Fibroblast of skin of scalp (primary cell): ENCODE measurements at places on chromosomes 5 and 9.

DNA sequence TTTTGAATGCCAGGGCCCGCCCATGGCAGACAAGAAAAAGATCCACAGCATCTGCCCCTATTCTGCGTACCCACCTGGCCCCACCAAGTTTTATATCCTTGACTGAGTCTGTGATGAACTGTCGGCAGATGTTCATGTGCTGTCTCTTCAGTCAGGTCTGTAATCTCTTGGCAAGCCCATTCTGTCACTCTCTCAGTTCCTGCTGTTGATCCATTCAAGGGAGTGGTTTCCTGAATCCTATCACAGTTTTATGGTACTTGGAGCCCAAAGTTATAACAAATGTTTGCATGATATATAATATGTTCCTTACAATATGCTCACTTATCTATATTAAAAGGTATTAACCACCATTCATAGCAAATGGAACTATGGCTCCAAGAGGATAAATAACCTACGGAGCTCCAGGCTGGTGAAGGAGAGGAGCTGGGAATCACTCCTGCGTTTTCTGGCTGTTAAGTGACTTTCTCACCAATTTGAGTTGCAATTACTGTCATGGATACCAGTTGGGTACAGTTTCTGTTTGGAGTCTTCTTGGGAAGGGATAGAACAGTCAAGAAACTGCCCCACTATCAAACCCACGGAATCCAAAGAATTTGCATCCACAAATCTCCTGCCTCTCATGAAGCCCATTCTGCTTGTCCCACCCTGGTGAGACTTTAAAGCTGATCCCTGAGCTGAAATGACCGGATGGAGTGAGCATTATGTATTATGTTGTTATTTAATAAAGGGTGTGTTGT, 103.4 kb upstream of the SPRY4 start:
- DNase-seq: no peak

DNA sequence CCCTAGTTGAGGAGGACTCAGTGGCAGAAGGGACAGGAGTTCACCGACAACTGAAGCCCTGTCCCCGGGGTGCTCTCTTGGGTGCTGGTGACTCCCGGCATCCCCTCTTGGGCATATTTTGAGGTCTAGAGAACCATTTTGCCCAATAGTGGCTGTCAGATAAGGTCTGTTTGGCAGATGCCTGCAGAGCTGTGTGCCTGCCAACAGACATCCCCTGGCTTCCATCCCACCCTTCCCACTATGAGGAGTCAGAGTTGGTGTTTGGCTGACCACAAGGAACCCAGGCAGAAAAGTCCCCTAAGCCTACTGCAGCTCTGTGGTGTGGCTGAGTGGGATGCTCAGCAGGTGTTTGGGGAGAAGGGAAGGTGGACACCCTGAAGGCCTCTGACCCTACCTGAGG, 207.0 kb downstream of the AUH start:
- no peak for DNase-seq

- DNase-seq: peak; percentile 4
Observed at GRCh38 chr5:120901199-120901598, 437.1 kb downstream of the PRR16 start.

DNA sequence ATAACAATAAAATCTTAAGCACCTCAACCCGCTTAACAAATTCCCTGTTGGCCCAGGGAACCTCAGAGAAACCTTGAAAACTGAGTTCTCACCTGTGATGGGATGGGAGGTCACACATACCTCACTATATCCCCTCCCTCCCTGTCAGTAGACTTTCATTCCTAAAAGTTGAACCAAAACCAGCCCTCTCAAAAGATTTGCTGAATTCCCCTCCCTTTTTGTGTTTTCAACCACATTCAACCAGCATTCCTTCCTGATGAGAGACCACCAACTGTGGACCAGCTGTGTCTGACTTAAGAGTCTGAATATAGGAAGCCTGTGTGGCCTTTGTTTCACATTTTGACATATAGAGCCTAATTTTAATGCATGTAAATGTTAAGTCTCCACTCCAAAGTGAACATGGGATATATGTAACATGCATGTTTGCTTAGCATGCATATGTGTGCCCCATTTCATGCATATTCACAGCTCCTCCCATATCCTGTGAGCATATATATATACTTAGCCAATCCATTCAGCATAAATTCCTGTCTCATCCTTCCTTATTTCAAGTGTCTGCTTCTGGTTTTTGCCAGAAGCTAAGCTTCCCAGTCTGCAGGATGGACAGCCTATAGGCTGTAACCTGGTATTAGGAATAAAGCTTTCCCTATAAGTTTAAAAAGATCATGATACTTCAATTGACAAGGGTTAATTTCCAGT, 604.6 kb downstream of the PTPRD start:
- DNase-seq: peak; percentile 2

GRCh38 chr5:171102877-171103610, 206.0 kb upstream of the TLX3 start:
- DNase-seq: no peak

GRCh38 chr5:74943905-74944304, 77.7 kb upstream of the FAM169A start:
- no peak for DNase-seq

DNA sequence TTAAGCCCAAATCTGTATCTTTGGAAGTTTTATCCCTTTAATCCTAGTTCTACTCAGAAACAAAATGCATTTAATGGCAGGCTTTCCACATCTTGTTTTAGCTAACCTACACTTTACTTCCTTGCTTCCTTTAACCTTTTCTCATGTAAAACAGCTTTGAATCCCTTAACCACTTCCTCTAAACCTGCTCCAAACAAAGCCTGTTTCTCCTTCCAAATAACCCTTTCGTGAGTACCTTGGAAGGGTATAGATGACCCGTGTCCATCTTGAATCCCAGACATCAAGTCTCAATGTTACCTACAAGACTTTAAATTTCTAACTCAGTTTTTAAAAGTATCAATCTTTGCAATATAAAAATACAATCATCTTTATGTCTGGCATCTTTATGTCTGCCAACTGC, 78.4 kb downstream of the DROSHA start:
- no peak for DNase-seq

- DNase-seq: no peak
Observed at GRCh38 chr5:77849308-77849900, 73.3 kb upstream of the TBCA start.

DNA sequence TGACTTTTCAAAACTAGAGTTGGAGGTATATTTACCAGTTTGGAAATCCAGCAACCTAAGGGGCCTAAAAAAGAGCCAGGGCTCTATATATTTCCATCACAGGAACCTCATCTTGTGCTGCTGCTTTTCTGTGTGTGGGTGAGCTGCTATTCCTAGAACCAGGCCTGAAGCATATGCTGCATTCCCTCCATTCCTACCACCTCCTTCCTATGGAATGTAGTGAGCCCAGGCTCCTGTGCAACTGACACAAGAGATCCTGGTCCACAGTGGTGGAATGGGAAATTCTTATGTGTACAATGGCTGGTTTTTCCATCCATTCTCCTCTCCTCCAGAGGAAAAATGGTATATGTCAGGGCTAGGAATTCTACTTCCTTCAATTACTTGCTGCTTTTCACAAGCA, 39.1 kb downstream of the SPEF2 start:
- peak; percentile 68 for DNase-seq

GRCh38 chr9:127923771-127924170, 6.8 kb downstream of the PIP5KL1 start:
- DNase-seq: peak; percentile 97

DNA sequence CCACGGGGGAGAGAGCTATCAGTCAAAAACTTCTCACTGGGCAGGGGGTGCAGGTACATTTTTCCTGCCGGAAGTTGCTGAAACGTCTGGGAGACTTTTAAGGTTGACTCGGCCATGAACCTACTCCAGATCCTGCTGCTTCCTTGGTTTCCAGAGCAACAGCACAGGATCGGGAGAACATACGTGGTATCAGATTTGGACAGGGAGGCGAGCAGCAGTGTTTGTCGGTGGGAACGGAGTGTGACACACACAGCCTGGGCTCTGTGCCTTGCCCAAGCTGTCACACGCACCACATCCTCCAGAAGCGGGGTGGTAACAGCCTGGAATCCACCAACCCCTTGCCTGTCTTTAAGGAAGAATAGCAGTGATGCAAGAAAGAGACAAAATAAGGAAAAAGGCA, 276.5 kb downstream of the SLIT3 start:
- DNase-seq: no peak

- DNase-seq: no peak
Observed at GRCh38 chr5:132689513-132689912, 15.7 kb downstream of the IL4 start.

GRCh38 chr5:37838152-37838932, 1.5 kb downstream of the GDNF start:
- DNase-seq: peak; percentile 70

DNA sequence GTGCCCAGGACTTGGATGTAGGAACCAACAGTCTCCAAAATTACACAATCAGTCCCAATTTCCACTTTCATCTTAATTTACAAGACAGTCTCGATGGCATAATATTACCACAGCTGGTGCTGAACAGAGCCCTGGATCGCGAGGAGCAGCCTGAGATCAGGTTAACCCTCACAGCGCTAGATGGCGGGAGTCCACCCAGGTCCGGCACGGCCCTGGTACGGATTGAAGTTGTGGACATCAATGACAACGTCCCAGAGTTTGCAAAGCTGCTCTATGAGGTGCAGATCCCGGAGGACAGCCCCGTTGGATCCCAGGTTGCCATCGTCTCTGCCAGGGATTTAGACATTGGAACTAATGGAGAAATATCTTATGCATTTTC, 837 bp downstream of the PCDHB2 start:
- DNase-seq: no peak

DNA sequence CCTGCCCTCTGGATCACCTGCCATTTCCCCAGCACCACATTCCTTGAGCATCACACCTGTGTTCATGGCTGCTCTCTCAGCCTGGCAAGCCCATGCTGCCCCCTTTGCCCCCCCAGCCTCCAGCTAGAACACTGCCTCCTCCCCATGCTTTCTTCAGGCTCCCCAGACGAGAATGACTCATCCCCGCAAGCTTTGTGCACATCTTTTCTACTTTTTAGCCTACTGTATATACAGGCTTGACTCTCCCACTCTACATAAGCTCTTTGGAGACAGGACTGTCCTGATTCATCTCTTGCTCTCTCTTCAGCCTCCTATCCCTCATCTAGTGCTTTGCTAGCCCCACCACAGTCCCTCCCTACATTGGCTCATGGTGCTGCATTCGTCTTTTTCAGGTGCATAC, 19.9 kb upstream of the GLIPR2 start:
- DNase-seq: no peak
